ENCODE measurements at places on chromosomes 5 and 9.

DNA sequence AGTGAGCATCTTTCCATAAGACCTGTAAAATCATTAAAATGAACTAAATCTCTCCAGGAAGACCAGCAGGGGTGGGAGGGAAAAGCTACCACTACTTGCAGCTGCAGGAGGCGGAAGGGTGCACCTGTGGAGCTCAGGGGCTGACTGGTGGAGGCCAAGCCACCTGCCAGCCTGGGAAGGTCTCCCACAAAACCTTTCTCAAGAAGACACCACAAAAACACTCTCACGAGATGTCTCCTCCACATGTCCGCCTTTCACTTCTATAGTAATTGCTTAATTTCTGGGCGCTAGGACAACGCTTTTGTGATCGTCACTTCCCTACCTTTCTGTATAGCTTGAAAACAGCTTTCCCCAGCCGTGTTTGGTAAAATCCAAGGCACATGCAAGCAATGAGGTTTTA, 114.4 kb downstream of the ROR2 start:
- no peak for DNase-seq

GRCh38 chr5:39500551-39501175, 75.9 kb upstream of the DAB2 start:
- no peak for DNase-seq

DNA sequence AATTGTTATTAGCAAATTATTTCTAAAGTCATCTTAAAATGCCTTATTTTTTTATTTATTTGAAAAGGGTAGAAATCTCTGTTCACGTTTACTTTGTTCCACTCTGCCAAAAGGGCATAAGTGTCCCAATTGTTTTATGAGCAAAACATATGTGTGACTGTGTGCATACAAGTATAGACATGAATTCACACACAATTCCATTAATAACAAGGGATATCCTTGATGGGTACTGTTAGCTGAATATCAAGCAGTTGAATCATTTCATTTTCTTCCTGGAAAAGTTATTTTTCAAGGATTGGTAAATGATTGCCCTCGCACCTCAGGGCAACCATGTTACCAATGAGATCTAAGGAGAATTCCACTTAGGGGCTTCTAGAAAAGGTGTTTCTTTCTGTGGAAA, 92.1 kb upstream of the TAF11L2 start:
- DNase-seq = no peak

DNA sequence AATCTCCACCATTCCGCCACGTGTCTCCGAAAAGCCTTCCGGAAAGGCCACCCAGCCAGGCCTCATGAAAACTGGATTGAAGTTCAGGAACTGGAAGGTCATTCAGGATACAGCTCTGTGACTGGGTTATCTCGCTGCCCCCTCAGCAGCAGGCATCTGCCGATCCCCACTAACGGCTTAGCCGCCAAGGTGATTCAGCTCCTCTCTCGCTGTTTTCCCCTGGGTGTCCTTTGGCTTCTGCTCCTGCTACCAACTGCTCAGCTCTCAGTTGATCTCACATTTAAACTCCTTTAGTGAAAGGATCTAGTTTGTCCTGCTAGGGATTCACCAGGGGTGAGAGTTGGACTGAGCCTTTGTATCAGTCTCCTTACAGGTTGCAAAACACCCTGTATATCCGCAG, 2.2 kb upstream of the GDNF start:
- DNase-seq = no peak

DNA sequence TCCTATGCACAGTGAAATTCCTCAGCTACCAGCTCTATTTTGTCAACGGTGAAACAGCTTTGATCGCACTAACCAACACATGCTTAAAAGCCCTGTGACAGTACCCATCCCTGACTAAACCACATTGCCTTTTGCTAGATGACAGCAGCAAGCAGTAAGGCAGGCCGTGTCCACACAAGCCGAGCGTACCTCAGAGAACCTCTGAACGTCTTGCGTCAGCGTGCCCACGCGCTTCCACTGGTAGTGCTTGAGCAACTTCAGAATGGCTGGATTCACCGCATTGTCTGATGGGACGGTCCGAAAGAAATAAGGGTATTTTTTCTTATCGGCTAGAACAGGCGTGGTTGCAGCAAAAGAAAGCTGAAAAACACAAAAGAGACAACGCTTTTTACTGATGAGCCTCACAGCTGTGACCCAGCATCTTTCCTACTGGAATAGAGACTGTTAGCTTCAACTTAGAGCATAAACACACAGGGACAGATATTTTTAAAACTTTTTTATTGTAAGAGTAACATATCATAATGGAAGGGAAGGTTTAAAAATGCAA, 167.0 kb downstream of the GABBR2 start:
- no peak for DNase-seq

DNA sequence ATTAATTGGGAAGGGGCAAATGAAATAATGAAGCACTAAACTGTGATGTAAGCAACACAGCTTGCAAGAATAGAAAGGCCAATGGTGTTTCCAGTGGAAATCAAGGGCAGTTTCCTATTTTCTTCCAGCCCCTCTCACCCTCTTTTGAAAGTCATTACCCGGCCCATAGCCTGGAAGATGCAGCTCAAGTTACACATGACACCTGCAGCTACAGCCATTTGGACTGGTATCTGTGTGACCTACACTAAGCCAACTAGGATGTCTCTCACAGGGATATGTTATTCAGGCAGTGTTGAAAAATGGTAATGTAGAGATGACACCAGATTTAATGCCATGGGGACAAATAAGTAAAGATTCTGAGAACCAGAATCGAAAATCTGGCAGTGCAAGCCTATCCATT, 439.4 kb upstream of the ZNF462 start:
- no peak for DNase-seq

DNA sequence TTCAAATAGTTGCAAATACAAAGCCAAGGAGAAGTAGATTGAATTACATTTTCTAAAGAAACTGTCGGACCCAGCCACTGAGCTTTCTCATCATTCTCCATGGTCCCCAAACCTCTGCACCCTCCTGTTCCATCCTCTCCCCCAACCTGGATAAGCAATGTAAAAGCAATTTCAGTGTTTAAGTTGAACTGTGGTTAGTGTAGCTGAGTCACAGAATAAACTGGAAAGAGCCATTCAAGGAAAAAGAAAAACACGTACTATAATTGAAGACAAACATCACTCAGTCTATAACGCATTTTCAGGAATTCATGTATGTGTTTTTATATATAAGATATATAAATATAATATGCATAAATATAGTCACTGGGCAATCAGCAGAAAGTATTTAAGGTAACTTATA, 54.1 kb upstream of the TMEM161B start:
- no peak for DNase-seq

DNA sequence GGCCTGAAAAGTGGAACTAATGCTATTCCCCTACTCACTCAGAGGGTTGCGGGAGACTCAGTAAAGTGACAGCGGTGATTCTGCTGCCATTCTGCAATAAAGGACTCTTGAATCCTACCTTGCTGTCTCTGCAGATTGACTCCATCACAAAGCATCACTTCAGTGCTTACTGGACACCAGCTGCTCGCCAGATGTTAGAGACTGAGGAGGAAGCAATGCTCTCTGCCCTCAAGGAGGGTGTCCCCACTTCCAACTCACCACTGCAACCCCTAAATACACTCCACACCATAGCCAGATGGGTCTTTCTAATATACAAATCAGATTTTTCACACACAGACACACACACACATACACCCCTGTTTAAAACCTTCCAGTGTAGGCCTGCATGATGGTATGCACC, 21.4 kb downstream of the TTLL11 start:
- no peak for DNase-seq

- DNase-seq = no peak
Measured at GRCh38 chr9:117234103-117234502, 180.8 kb downstream of the ASTN2 start.

DNA sequence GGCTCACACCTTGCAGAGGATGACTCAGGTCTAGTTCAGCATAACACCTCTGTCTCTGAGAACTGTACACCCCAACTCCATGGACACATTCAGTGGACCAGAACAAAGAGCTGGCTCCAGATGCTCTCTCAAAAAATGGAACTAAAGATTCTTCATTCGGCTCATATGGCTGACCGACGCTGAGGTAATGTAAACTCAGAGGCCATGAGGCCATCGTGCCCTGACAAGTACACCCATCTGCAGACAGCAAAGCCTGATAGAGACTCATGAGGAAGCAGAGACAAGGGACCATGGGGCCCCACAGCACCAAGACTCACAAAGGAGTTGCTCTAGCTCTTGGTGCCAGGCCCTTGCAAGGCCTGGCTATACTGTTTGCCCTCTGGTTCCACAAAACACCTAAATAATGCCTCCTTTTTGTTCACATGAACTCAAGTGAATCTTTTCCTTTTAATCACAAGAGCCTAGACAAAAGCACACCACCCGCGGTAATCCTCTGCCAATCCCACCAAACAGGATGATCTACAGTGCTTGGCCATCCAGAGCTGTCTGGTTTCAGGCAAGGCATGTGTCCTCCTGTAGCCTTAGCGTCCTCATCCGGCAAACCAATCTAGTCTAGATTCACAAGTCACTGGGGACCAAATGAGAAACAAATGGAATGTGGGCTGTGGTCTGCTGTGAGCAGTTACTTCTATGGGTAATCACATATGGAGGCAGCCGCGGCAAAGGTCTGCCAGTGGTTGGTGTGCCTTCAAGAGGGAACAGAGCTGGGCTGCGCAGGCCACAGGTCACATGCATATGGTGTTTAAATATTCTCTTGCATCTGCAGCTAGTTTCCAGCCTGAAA, 22.7 kb downstream of the MED27 start:
- no peak for DNase-seq

DNA sequence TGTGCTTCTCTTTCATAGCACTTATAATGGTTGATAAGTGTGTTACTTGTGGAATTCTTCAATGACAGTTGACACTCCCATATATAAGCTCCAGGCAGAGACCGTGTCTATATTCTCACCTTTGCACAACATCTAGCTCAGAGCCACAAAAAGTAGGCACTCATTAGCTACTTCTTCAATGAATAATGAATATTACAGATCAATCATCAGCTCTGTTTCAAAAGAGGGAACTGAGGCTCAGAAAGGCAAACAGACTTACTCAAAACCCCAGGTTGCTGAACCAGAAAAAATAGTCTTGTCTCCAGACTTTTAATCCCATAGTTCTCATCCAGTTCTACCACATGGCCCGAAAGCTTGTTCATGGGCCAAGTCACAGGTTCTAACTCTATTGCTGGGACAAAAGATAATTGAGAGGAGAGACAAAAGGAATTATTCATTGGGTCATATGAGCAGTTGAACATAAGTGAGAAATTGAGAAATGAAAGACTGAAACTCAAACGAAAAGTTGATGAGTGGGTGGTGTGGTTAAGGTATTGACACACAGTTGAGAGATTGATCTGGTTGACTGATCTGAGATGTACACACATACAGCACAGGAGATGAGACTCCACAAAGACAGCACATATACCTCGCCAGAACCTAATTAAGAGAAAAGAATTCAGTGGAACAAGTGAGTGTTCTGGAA, 381.6 kb downstream of the EFNA5 start:
- no peak for DNase-seq

GRCh38 chr9:107127608-107128007, 155.5 kb upstream of the RAD23B start:
- no peak for DNase-seq

- no peak for DNase-seq
Measured at GRCh38 chr5:14595189-14595588, 13.6 kb downstream of the OTULINL start.

DNA sequence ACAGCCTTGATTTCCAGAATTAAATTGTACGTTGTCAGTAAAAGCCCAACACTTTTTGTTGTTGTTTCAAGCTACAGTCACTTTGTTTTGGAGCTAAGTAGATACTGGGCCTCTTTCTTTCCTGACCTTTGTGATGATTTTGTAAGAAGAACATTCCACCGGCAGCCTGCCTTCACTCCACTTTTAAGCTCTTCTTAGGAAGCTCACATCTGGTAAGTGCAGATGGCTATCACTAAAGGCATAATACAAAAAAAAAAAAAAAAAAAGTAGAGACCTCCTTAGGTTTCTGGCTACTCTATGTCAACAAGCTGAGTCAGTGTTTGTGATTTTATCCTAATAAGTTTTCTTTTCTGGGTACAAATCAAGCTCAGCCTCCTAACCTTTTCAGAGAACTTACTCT, 1922.1 kb upstream of the WWC1 start:
- DNase-seq = no peak

- no peak for DNase-seq
Measured at GRCh38 chr9:35728041-35728971, 3.7 kb downstream of the TLN1 start.

DNA sequence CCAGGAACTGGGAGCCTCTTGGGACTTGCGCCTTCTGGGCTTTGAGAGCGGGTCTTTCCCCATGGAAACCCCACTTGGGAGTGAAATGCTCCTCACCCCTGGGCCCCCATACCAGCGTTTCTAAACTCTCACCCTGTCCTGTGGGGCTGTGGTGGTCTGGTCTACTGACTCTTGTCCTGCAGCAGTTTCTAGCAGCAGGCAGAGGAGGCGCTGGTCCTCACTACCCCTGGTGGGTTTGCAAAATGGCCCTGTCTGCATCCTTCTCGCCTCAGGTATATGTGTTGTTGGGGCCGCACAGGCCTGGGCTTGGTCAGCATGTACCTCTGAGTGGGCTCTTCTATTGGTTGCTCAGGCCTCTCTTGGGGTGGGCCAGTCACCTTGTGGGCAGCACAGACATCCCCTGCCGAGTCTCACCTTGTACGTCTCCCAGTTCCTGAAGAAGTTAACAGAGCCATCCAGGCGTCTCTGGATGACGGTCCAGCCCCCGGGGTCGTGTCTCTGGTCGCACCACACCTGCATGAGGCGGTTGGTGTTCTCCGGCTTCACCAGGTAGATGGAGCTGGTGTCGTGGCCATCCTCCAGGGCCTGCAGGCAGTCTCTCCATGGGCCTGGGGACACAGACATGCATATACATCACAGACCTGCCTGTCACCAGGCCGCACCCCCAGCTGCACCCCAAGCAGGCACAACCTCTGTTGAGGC, 29.0 kb downstream of the ANGPTL2 start:
- no peak for DNase-seq

GRCh38 chr5:179371121-179371510, 25.9 kb upstream of the ADAMTS2 start:
- no peak for DNase-seq

DNA sequence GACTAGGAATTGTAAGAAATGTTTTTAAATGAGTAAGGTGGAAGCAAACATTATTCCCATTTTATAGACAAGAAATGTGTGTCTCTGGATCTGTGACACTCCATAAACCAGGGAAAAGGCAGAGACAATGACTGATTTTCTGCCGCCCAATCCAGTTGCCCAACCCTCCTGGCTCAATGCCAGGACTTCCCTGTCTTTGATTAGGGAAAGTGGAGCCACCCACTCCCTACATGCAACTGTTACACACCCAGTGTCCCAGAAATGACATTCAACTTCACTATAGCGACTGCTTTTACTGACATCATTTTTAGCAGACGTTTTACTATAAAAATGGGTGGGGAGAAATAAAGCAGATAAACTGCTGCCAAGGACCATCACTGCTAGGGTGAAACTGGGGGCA, 79.7 kb downstream of the THBS4 start:
- no peak for DNase-seq

- DNase-seq = no peak
Measured at GRCh38 chr5:20949636-20950035, 961.6 kb upstream of the CDH18 start.

GRCh38 chr9:76441551-76442322, 17.2 kb upstream of the GCNT1 start:
- DNase-seq = no peak

DNA sequence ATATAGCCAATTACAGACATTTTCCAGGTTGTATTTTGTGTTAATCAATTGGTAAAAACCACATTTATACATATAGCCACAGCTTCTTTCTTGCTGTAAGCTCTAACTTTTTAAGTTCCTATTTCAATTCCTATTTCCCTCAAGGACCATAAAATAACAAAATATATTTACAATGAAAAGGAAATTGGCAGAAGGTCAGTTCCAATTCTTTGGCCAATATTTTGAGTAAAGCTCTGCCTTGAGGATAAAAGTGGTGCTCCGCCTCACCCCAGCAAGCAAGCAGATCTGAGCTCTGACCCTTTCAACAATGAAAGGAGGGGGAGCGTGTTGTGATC, 203.4 kb upstream of the RASEF start:
- DNase-seq = no peak

Data from stimulated activated CD4-positive, alpha-beta T cell treated with anti-CD3 and anti-CD28 coated beads, TNF-alpha, amount 100 ng/mL, for 1 hour (primary cell).